ENCODE measurements at places on chromosomes 3 and 15.

- DNase-seq, result no peak
These were observed 883.5 kb downstream of the SI start for GRCh38 chr3:164194842-164195241.

DNA sequence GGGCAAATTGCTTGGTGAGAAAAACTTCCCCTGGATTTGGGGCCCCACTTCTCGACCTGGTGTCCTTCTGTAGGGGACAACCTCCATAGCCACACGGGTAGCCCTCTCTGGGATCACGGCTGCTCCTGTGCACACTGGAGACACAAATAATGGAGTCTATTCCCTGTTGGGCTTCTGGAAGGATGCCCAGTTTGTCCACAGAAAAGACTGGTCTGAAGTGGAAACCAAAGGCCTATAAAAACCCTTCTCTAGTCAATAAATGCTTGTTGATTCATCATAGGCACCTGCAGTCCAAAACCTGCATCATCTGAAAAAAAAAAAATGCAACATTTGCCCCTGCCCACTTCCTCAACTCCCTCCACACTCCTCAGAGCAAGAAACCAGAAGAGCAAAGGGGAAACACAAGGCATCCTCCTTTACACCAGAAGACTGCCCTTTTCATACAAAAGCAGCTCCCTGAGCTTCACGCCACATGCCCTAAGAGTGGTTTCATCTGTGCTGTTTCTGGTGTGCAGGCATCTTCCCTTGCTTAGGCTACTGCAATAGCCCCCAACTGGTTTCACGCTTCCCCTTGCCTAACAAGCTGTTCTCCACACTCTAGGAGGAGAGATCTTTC is 36.3 kb downstream of the SRGAP3 start:
- no peak for DNase-seq

GRCh38 chr15:39629371-39629770 is 48.5 kb downstream of the THBS1 start:
- DNase-seq, result peak; percentile 32

- no peak for DNase-seq
These were observed 125.3 kb upstream of the SPRED1 start for GRCh38 chr15:38127306-38127771.

DNA sequence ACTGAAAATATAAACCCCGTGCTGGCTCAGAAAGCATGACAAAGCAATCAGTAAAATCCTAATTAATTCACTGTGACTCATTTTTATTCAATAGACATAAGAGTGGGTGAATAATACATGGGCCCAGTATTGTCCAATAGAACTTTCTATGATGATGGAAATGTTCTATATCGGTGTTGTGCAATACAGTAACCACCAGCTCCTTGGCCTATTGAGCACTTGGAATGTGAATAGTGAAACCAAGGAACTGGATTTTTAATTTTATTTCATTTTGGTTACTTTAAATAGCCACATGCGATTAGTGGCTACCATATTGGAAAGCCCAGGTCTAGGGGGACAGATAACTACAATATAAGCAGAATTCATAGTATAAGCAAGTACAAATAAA is 69.8 kb upstream of the PPP2R3A start:
- no peak for DNase-seq
